Neural crest cell (in vitro differentiated cells): ENCODE measurements at places on chromosomes 5 and 9.

GRCh38 chr5:122882831-122883230 lies 37.4 kb downstream of the SNX24 start:
- H3K4me3 ChIP-seq, result no peak overlapping the region
- H3K27ac ChIP-seq, result no peak overlapping the region
- peaks cover 25% of the 10 kb centered on the region for H3K4me1 ChIP-seq
- peaks cover 12% of the 10 kb centered on the region for H3K36me3 ChIP-seq
- no peaks in the 10 kb centered on the region for H3K27me3 ChIP-seq
- DNase-seq, result no peak

- DNase-seq, result no peak
- no peak overlapping the region for H3K4me3 ChIP-seq
- H3K27me3 ChIP-seq, result peaks cover 53% of the 10 kb centered on the region
- H3K36me3 ChIP-seq, result no peaks in the 10 kb centered on the region
- H3K4me1 ChIP-seq, result no peaks in the 10 kb centered on the region
Observed at GRCh38 chr9:92794426-92794825, 29.8 kb upstream of the BICD2 start.

GRCh38 chr5:130555429-130555828 lies 609.6 kb downstream of the HINT1 start:
- no peak overlapping the region for H3K27ac ChIP-seq
- no peaks in the 10 kb centered on the region for H3K4me1 ChIP-seq
- DNase-seq, result no peak
- H3K36me3 ChIP-seq, result no peaks in the 10 kb centered on the region

DNA sequence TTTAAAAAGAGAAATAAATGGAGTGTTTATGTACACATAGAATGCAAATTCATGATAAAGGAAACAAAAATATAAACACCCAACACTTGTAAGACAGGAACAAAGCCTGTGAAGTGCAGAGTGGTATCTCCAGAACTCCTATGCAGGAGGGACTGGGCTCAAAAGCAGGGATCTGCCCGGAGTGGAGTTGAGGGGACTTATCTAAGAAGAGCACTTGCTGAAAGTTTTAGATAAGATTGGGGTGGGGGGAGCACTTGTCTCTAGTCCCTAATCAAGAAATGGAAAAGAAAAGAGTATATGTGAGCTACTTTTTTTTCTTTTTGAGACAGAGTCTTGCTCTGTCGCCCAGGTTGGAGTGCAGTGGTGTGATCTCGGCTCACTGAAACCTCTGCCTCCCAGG lies 840.4 kb downstream of the MAT2B start:
- peaks cover 2% of the 10 kb centered on the region for H3K27me3 ChIP-seq
- H3K4me1 ChIP-seq, result peaks cover 12% of the 10 kb centered on the region
- no peak overlapping the region for H3K4me3 ChIP-seq

DNA sequence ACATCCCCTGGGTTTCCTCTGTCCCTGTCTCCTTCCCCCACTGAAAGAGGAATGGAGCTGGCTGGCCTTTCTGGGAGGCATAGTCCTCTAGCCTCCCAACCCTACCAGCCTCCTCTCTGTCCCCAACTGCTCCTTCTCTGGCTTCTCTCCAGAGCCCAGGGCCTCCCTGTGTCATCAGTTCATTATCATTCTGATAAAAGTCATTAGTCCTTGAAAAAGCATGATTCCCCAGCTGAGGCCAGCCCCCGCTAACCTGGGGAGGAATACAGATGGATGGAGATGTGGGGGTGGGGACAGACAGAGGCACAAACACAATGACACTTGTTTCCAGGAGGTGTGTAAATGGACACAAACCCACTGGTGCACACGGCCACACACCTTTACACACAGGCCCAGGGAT lies 73.6 kb upstream of the HSPA9 start:
- no peak overlapping the region for H3K27ac ChIP-seq
- no peaks in the 10 kb centered on the region for H3K36me3 ChIP-seq
- no peaks in the 10 kb centered on the region for H3K27me3 ChIP-seq
- H3K4me1 ChIP-seq, result peaks cover 36% of the 10 kb centered on the region
- DNase-seq, result no peak
- H3K4me3 ChIP-seq, result no peak overlapping the region

- no peak for DNase-seq
- H3K27ac ChIP-seq, result no peak overlapping the region
- no peaks in the 10 kb centered on the region for H3K27me3 ChIP-seq
- peaks cover 12% of the 10 kb centered on the region for H3K36me3 ChIP-seq
- H3K4me1 ChIP-seq, result no peaks in the 10 kb centered on the region
- no peak overlapping the region for H3K4me3 ChIP-seq
Observed at GRCh38 chr9:120860083-120860482, 16.9 kb downstream of the PHF19 start.

GRCh38 chr9:37424686-37425297 lies 2.3 kb downstream of the GRHPR start:
- no peak overlapping the region for H3K27ac ChIP-seq
- no peaks in the 10 kb centered on the region for H3K27me3 ChIP-seq
- H3K4me3 ChIP-seq, result no peak overlapping the region
- peaks cover 11% of the 10 kb centered on the region for H3K36me3 ChIP-seq

- no peaks in the 10 kb centered on the region for H3K4me1 ChIP-seq
- no peak overlapping the region for H3K27ac ChIP-seq
Observed at GRCh38 chr5:54774281-54775170, 210.9 kb downstream of the ESM1 start.

GRCh38 chr5:68521776-68522175 lies 306.2 kb downstream of the PIK3R1 start:
- no peak overlapping the region for H3K4me3 ChIP-seq
- H3K4me1 ChIP-seq, result no peaks in the 10 kb centered on the region
- no peaks in the 10 kb centered on the region for H3K36me3 ChIP-seq

- peak; percentile 57 for DNase-seq
- peaks cover 8% of the 10 kb centered on the region for H3K4me1 ChIP-seq
- H3K36me3 ChIP-seq, result no peaks in the 10 kb centered on the region
- H3K27me3 ChIP-seq, result no peaks in the 10 kb centered on the region
Observed at GRCh38 chr9:71819115-71819739, 50.9 kb upstream of the CEMIP2 start.
